ENCODE measurements at places on chromosomes 13 and 19.
A peak's percentile ranks its signal among the peaks of the same experiment; 100 is the strongest.

- no peak for DNase-seq
Observed at GRCh38 chr13:42997381-42997780, 5.3 kb upstream of the EPSTI1 start.

GRCh38 chr19:54938906-54939305 lies 8.4 kb downstream of the NLRP7 start:
- DNase-seq, result no peak

DNA sequence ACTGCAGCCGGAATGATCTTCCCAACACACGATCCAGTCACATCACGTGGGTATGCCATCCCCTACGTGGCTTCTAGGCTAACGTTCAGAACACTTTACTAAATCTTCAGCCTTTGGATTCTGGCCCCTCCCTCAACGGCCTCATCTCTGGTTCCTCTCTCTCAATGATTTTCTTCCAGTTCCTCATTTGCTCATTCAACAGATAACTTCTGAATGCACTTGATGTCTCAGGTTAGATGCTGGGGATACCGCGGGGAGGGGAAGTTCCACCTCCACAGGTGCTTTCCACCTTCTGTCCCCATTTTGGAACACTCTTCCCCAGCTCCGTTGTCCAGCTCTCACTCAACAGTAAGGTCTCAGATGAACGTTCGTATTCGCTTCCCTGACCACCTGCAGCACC lies 66.1 kb downstream of the ATP7B start:
- DNase-seq, result no peak

DNA sequence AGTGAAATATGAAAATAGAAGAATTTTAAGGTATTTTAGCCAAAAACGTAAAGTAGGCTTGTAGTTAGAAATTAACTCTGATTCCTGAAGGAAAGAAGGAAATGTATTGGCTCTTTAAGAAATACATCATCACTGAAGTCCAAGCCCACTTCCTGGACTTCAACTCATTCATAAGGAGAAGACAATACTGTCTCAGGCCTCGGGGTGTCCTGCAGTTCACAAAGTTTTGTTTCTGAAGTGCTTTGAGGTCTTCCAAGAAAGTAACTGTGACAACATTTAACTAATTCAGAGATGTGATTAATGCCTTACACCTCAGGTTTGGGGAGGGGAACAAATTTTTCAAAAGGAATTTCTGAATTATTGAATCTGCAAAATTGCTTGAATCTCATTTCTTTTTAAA lies 65.8 kb upstream of the STARD13 start:
- peak; percentile 24 for DNase-seq

DNA sequence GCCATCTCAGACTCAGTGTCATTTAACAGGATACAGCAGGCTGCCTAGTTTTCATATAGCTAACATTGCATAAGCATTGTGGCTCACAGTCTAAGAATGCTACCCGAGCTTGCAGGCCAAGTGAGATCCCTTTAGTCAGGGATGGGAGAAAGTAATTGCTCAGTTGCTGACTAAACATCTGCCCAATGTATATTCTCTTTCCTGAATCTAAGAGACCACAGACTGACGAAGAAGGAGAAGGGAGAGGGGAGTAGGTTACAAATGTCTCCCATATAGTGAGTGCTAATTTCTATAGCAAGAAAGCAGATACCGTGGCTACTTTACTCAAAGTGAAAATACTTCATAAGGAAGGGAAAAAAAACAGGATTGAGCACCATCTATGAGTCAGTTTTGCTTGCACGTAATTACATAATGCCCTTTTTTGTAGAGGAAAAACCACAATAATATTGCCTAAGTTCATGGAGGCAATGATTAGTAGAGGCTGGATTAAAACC lies 453.9 kb downstream of the COG6 start:
- no peak for DNase-seq

- DNase-seq, result no peak
Observed at GRCh38 chr13:99158846-99159245, 41.8 kb upstream of the UBAC2 start.

- DNase-seq, result no peak
Observed at GRCh38 chr13:85197431-85197830, 601.8 kb downstream of the SLITRK6 start.

DNA sequence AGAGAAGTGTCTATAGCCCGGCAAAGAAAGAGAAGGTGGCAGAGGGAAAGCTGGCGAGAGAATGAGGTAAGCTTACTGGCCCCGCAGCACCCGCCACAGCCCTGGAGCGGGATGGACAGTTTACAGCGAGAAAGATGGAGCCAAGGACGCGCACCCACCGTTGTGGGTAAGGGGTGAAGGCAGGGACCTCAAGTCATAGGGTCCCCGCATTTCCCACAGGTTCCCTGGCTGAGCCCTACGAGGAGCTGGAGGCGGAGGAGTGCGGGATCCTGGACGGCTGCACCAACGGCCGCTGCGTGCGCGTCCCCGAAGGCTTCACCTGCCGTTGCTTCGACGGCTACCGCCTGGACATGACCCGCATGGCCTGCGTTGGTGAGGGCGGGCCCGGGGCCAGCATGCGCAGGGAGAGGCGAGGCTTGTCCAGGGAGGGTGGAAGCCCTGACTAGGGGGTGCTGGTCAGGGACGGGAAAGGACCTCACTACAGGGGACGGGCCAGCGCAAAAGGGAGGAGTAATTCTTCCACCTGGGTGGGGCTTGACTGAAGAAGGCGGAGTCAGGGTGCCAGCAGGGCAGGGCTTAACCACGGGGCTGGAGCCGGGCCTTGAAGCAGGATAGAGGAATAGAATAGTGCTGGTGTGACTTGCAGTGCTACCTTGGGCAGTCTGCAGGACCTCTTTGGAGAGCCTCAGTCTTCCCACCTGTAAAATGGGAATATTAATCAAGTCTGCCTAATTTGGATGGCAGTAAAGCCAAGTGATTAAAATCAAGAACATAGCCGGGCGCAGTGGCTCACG lies 26.5 kb downstream of the LTBP4 start:
- no peak for DNase-seq

DNA sequence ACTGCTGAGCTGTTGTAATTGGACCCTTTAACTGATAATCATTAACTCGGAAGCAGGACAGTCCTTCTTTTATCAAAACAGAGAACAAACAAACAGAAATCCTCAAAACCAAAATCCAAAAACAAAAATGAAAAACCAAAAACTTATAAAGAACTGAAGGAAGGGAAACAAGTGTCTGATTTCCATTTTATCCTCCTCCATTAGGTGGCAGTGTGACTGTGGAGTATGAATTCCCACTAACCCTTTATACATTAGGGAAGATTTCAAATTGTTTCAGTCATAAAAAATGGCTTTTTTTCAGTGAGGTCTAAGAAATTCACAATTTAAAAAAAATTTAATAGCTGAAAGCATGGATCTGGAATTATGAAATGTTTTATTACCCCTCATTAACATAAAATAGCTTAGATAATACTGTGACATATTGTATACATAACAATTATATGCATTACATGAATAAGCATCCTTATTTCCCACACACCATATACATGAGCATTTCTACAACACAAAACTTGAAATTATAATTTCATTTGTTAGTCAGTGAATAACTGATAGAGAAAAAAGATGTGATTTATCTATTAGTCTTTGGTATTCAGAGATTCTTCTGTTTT lies 1074.3 kb upstream of the PCDH9 start:
- DNase-seq, result peak; percentile 65

GRCh38 chr13:41401366-41401765 lies 56.0 kb upstream of the RGCC start:
- DNase-seq, result peak; percentile 51

DNA sequence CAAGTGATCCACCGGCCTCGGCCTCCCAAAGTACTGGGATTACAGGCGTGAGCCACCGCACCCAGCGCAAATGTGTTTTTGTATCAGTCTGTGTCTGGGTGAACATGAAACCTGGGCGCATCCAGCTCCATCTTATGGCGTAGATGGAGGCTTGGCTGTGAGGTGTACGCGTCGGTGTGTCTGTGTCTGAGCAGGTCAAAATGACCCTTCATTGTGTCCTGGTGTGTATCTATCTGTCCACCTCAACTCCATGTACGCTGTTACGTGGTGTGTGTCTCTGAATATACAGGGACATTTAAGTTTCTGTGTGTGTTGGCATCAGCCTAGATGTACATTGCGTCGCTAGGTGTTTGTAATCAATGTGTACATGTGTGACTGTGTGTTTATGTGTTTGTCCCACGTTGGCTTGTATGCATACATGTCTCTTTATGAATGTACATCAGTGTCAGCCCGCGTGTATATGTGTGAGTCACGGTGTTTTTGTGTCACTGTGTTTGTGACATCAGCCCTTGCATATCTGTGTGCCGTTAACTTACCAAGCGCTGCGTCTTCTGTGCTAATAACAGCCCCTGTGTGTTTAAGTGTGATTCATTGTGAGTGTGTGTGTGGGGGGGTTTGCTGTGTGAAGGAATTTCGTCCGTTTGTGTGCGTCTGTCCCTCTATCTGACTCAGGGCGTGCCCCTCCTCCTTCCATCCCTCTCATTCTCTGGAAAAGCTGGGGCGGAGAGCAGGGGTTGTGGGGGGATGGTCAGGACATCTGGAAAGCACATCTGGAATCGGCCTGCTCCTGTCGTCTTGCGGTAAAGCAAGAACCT lies 6.4 kb downstream of the AXL start:
- DNase-seq, result no peak

DNA sequence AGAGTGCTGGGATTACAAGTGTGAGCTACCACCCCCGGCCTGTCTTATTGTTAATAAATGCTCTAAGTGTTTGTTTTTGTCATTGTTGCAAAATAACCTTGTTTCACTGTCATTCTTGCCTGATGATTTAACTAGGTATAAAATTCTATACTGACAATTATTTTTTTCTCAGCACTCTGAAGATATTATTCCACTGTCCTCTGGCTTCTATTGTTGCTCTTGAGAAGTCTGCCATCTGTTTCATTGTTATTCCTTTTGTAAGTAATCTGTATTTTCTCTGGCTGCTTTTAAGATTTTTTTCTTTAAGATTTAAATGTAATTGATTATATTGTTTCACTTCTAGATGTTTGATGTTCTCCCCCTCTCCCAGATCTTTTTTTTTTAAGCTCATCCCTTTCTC lies 17.6 kb downstream of the ZNF420 start:
- DNase-seq, result peak; percentile 4

DNA sequence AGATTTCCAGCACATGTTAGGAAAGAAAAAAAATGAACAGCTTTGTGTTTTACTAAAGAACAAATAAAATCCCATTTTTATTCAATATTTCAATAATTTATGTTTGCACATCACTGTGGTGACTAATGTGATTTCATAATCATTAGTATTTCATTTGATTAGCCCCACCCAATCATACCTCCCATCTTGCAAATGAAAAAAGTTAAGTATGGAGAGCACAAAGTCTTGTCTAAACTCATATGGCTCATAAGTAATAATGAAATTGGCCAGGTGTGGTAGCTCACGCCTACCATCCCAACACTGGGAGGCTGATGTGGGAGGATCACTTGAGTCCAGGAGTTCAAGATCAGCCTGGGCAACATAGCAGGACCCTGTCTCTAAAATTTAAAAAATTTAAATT lies 3.8 kb downstream of the ZNF490 start:
- DNase-seq, result no peak

GRCh38 chr19:52369559-52370340 lies at the start of gene ZNF880:
Gene ZNF880 (plus strand): TSS chr19:52369923. CDS start chr19:52369966, 43 bp downstream.
- DNase-seq, result no peak

DNA sequence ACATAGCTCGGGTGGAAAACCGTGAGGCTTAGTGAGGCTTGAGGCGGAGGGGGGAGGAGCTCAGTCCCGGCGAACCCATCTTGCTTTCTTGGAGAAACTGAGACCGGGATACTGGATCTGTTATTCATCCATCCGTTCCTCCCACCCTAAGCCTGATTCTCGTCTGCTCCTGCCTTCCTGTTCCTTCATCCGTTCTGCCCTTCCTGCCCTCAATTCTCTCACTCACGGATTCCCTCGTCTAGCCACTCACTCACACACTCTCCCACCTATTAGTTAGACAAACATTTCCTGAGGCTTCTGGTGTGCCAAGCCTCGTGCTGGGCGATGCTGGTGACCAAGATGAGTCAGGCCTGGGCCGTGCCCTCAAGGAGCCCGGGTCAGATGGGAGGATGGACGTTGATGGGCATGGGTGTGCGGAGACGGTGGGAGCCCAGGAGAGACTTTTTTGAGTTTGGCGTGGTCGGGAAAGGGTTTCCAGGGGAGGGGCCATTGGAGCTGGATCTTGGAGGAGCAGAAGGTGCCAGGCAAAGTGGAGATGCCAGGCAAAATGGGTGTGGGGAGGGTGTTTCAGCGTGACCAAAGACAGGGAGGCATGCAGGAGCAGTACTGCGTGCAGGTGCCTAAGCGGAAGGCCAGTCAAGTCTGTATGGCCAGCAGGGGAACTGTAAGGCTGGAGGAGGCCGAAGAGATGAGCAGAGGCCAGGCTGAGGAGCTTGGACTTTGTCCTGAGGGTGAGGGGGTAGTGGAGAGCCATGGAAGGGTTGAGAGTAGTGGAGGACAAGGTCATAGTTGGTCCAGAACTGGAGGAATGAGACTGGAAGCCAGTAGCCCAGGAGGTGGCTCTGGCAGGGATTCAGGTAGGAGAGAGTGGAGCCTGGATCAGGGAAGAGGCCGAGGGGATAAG lies 7.4 kb upstream of the CNFN start:
- peak; percentile 70 for DNase-seq

DNA sequence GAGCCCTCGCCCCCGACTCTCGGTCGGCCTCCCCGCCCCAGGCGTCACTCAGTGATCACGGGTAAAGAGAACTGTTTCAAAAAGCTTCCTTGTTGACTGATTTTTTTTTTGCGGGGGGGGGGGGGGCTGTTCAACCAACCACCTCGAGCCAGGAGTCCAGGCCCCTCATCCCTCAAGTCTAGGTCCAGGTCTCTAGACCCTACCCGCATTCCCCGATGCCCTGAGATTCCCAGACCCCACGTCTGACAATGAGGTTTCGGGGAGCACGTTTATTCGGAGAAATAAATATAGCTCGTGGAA lies 4.3 kb downstream of the HRC start:
- no peak for DNase-seq

DNA sequence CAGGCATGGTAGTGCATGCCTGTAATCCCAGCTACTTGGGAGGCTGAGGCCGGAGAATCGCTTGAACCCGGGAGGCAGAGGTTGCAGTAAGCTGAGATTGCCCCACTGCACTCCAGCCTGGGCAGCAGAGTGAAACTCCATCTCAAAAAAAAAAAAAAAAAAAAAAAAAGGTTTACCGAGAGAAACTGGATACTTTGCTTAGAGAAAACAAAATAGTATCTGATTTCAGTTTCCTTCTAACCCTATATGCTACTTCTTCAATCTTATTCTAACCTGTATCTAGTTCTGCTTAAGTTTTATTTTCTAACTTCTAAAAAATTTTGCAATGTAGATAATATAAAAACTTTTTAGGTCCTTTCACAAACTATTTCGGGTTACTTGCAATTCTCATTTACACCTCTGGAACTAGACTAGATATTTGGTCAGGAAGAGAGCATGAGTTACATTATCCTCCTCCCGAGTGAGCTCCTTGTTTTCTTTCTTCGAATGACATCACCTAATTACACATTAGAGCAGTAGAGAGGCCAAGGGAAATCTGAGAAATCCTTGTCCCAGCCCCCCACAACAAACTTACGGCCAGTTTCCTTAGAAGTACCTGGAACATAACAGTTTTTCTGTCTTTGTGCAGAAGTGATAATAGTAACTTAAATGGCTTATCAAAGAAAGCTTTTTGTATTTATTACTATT lies 128.9 kb downstream of the B3GLCT start:
- peak; percentile 16 for DNase-seq
